ENCODE measurements at places on chromosomes 6 and 20. TPM values are rescaled to one million over a fixed set of nuclear protein-coding genes. Genes with fewer than 3 reads are reported as not detected.

HLA-DQB1 gene
- 12.5 TPM for total RNA-seq

- peak; percentile 29 for DNase-seq
Measured at GRCh38 chr20:49712996-49713752, 504 bp downstream of the B4GALT5 start.

F13A1 gene
- total RNA-seq, result 0.16 TPM

PRR18 gene
- total RNA-seq, result not detected

GRCh38 chr20:20520776-20521175 is 152.9 kb downstream of the INSM1 start:
- no peak for DNase-seq
